ENCODE measurements at places on chromosomes 13 and 19.

GRCh38 chr19:20278342-20278741, 111.3 kb downstream of the ZNF486 start:
- DNase-seq, result no peak

DNA sequence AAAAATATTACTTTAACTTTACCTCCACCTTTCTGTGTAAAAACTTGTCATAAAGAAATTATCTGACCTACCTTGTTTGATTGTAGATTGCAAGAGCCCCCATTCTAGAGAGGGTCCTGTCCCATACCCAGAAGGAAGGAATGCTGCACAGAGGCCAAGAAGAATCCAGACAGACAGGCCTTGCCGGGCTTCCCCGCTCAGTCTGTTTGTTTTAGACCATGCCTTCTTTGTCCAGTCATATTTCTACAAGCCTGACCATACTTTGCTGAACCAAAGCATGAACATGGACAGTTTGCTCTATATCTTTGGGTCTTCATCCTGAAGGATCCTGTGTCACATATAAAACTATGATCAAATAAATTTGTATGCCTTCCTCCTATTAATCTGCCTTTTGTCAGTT, 95.8 kb upstream of the MYCBP2 start:
- no peak for DNase-seq

GRCh38 chr13:66673401-66673800, 556.7 kb downstream of the PCDH9 start:
- DNase-seq, result no peak

- DNase-seq, result no peak
These were observed 23.9 kb upstream of the PSG4 start for GRCh38 chr19:43229315-43229714.

DNA sequence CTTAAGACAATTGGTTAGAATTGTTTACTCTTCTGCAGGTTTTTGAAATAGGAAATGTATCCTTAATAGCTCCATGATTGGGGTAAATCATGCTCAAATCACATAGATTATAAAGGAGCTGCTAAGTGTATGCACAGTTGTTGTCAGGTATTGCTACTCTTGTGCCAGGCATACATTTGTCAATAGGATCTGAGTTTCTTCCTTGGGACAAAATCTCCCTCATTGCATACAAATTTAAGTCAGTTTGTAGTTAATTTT, 109.3 kb upstream of the MLNR start:
- DNase-seq, result no peak

- peak; percentile 71 for DNase-seq
These were observed 1.3 kb upstream of the KCNC3 start for GRCh38 chr19:50330365-50331078.

DNA sequence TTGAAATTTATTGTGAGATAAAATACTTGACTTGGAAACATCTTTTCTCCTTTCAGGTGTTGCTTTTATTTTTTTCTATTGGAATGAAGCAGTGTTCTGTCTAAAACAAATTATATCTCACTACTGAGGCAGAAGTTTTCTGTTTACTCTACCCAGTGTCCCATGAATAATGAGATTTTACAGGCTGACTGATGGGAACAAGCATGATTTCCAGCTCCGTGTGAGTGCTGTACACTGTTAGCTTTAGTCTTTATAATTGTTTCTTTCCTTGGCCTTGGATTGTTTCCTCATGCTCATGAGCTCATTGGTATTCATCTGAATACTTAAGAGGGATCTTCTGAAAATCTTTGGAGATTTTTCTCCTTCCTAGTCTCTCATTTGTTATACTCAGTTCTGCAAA, 2049.5 kb upstream of the PRR20A start:
- no peak for DNase-seq

- no peak for DNase-seq
These were observed 1899.4 kb downstream of the PCDH9 start for GRCh38 chr13:65330691-65331090.

GRCh38 chr13:73767191-73767741, 366.9 kb downstream of the KLF12 start:
- DNase-seq, result peak; percentile 37

Measured in caudate nucleus (tissue), 63 donors.